ENCODE measurements at places on chromosomes 7 and 10. TPM values are rescaled to one million over a fixed set of nuclear protein-coding genes. Genes with fewer than 3 reads are reported as not detected.

Gene CHAT
- 0.54 TPM for total RNA-seq

Gene SPDYE16
- not detected for total RNA-seq

Gene LIPF
- not detected for total RNA-seq

Gene ECHDC3
- total RNA-seq: 0.15 TPM

Gene AKR1C1
- total RNA-seq: 0.29 TPM

Gene FEZF1
- total RNA-seq: not detected

Gene CDK1
- 104 TPM for total RNA-seq

Gene CLCN1
- not detected for total RNA-seq

Gene TBXAS1
- total RNA-seq: 3.1 TPM

Gene SMURF1
- total RNA-seq: 14.9 TPM

Gene CTAGE6
- not detected for total RNA-seq

Gene HIBADH
- 21.2 TPM for total RNA-seq

Gene RNF148
- not detected for total RNA-seq

Gene MYPN
- not detected for total RNA-seq

Gene ASL
- total RNA-seq: 36.6 TPM

Gene SLC18A3
- not detected for total RNA-seq

Gene NUTM2E
- not detected for total RNA-seq

Gene CALCR
- total RNA-seq: not detected

Gene CCL24
- not detected for total RNA-seq

Gene OR2A5
- not detected for total RNA-seq

Gene LGI1
- total RNA-seq: not detected

Gene SLC29A4
- 0.29 TPM for total RNA-seq

Gene OR9A2
- total RNA-seq: not detected

Measured in activated T-helper 1 cell treated with anti-CD3 and anti-CD28 coated beads, Interleukin-12 subunit alpha, Interleukin-12 subunit beta, Interleukin-2, Interleukin-4 antibody, amounts not matched to agents 30 ng/mL and 10 ng/mL and 1 ng/mL, durations not matched to agents 14 hours and 24 hours and 36 hours (primary cell).